Kidney epithelial cell (primary cell): ENCODE measurements at places on chromosomes 3 and 15.

GRCh38 chr15:85762756-85763127, 32.0 kb downstream of the KLHL25 start:
- DNase-seq = no peak

DNA sequence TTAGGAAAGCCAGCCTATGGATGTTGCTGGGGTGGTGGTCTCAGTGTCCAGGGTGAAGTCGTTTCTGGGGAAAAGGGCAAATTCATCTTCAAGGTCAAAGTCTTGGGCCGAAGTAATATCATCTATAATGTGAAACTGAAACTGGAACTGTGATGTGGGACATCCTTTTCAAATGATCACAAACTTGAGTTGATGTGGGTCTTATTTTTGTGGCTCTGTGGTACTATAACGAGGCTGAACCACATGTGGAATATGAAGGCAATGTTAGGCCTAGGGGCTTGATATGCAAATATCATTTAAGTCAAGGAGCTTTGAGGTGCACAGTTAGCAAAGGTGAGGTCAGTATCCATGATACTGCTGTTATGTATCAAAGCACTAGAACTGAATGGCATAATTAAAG, 1.5 kb upstream of the CD200R1L start:
- DNase-seq = no peak

DNA sequence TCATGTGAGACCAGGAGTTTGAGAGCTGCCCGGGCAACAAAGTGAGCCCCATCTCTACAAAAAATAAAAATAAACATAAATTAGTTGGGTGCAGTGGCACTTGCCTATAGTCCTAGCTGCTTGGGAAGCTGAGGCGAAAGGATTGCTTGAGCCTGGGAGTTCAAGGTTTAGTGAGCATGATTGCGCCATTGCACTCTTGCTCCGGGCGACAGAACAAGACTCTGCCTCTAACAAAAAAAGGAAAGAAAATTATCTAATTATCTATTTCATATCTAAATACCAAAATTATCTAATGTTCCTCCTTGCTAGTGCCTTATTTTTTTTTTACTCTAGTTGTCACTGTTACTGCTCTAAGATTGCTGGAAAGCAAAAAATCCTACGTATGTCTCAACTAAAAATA, 16.7 kb upstream of the PAK6 start:
- DNase-seq = no peak

GRCh38 chr3:129645286-129645685, 38.8 kb upstream of the PLXND1 start:
- DNase-seq = no peak

DNA sequence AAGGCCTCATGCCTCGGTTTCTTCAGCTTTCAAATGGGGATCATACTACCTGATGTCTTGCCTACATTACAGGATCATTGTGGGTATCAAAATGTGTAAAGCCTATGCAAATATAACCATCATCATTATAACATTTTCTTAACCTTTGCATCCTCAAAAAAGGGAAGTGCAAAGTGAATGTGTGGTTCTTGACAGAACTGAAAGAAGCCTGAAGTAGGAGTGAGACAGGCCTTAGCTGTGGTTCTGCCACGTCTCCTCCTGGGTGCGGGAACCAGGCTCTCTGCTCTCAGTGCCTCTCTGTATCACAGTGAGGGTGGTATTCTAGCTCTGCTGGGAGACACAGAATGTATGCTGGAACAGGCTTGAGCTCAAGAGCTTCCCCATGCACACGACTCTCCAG, 316.9 kb upstream of the ICE2 start:
- no peak for DNase-seq

GRCh38 chr3:178434206-178434805, 101.9 kb upstream of the KCNMB2 start:
- DNase-seq = no peak

GRCh38 chr3:191239407-191240031, 40.5 kb downstream of the OSTN start:
- DNase-seq = no peak

DNA sequence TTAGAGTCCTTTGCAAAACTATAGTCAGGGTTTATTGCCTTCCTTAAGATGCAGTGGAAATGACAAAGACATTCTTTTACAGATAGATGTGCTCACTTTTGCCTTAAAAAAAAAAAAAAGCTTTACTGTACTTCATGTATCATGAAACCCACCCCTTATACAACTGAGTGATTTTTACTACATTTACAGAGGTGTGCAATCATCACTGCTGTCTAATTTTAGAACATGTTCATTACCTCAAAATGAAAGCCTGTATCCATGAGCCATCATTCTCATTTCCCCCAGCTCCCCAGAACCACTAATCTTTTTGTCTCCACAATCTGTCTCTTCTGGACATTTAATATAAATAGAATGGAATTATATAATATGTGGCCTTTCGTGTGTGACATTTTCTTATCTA, 111.9 kb downstream of the NR1I2 start:
- no peak for DNase-seq

- peak; percentile 35 for DNase-seq
Observed at GRCh38 chr3:190003681-190004123, 117.0 kb downstream of the P3H2 start.

DNA sequence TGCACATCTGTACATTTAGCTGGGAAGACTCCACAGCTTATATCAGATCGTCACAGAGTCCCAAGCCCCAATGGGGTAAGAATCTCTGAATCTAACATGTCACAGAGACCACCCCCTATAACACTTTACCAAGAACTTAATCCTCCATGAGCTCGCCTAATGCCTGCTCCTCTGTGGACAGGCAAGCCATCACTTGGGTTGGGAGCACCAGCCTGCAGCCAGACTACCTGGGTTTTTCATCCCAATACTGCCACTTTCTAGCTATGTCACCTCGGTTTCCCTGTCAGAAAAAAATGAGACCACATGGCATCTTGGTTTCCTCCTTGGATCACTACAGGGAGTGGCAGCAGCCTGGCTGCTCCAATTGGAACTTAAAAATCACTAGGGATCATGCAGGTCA, 277.9 kb upstream of the TLE3 start:
- DNase-seq = no peak
